ENCODE measurements at places on chromosomes 7 and 10.

DNA sequence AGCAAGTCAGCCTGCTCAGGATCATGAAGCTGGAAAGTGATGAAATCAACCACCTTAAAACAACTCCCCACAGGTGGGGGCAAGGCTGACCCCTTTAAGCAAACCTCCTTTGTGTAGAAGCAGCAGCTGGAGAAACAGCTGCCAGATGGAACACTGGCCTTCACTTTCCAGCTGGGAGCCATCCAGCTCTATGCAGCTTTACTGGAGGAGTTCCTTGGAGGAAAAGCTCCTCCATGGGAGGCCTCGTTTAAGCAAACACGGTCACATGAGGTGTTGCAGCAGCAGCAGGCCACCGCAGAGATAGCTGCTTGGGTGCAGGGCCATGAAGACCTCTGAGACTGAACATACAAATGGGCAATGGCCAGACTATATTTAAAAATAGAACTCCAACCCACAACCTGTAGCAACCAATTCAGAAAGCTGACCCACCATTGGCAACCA lies 13.0 kb upstream of the DLG5 start:
- DNase-seq, result no peak

- DNase-seq, result no peak
These were observed 461.2 kb upstream of the VSTM2A start for GRCh38 chr7:54080971-54081370.

DNA sequence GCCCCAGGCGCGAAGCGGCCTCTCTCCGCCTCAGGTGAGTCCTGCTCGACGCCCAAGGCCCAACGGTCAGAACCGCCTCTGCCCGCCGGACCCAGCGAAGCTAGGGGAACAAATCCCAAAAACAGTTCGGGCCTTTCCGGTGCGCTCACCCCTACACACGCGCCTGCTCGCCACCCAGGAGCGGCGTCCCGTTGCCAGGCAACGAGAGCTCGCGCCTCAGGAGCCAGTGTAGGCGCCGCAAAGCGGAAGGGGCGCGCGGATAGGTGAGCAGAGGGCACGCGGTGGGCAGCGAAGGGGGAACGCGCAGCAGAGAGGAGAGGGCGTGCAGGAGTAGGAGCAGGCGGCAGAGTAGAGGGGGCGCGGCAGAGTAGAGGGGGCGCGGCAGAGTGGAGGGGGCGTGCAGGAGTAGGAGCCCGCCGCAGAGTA lies at the start of the genes DYDC1 and DYDC2:
Gene DYDC1, minus strand, starts transcription at position 193 of the 426 bp plus-strand sequence. CDS start 4,154 bp downstream, outside the sequence.
Gene DYDC2, plus strand, starts transcription at position 219 of the 426 bp plus-strand sequence. CDS start 5,663 bp downstream, outside the sequence.
- DNase-seq, result no peak

DNA sequence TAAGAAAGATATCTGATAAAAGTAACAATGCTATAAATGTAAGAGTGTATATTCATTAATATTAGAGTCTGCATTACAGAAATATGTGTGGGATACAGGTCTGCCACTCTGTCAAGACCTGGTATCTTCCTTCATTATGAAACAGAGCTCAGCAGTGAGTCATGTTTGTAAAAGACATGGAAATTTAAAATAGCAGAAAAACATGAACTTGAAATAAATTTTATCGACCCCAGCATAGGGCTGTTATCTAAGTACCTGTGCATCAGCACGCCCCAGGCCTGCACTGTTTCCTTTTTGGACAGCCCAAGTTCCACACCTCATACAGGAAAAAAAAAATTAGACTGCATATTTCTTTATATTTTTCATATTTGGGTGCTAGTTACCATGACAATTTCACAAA lies 58.0 kb upstream of the ZPBP start:
- DNase-seq, result no peak

DNA sequence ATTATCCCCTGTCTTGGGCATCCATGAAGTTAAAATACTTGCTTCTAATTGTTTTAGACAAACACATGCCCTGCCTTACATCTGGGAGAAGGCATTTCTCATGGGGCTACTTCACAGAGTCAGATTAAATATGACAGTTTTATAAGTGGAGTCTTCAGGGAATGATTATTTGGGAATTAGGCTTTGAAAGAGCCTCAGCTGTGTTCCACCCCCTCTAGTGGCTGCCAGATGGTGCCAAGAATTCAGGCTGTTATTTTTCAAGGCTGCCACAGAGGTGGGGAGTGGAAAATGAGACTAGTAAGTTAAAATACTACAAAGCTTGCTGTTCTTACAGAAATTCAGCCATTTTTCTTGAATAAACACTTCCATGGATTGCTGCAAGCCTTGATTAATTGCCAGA lies 45.8 kb upstream of the DNAH11 start:
- no peak for DNase-seq

- DNase-seq, result no peak
These were observed 5.1 kb upstream of the BLNK start for GRCh38 chr10:96276426-96276825.

GRCh38 chr10:64846700-64847099 lies 1325.5 kb downstream of the REEP3 start:
- no peak for DNase-seq

GRCh38 chr7:37832194-37832593 lies 16.2 kb upstream of the NME8 start:
- peak; percentile 16 for DNase-seq

- no peak for DNase-seq
These were observed 145.5 kb downstream of the PTEN start for GRCh38 chr10:88008866-88009470.

DNA sequence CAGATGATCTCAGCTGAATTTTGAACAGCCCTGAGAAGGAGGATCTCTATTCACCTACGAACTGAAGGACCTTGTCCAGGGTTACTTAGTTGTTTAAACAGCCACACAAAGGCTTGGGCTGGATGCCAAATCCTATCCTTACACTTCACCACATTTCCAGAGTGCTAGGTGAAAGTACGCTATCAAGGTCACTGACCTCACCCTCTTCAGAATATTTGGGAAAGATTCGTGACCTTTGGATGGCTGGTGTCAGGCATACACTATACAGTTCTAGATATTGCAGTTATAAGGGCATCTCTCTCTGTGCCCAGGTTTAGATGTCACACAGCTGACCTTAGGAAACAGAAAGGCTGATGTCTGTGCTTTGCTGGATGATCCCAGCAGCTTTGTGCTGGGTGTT lies 61.2 kb upstream of the ABLIM1 start:
- peak; percentile 0 for DNase-seq

DNA sequence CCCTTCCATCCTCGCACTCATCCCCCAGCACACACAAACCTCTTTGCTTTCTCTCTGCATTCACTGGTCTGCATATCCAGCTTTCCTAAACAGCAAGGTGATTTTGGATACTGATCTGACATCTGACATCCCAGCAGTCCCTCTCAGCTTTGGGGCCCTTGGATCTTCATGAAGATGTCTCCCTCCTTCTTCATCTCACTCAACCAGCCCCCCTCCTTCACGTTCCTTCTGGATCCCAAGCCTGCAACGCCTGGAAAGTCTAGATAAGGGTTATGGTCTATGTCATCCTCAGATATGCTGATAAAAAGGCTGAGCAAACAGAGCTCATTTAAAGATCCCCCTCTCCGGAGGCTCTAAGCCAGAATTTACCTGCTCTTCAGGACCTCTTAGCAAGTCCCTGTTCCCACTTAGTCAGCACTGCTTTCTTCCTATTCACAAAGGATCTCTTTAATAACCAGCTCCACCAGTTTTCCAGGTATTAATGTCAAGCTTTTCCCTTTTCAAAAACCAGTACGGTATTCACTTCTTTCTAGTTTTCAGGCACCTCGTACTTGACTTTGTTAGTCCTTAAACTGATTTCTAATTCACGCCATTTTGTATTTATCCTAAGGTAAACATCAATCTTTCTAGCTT lies 38.9 kb downstream of the CREB3L2 start:
- DNase-seq, result no peak

DNA sequence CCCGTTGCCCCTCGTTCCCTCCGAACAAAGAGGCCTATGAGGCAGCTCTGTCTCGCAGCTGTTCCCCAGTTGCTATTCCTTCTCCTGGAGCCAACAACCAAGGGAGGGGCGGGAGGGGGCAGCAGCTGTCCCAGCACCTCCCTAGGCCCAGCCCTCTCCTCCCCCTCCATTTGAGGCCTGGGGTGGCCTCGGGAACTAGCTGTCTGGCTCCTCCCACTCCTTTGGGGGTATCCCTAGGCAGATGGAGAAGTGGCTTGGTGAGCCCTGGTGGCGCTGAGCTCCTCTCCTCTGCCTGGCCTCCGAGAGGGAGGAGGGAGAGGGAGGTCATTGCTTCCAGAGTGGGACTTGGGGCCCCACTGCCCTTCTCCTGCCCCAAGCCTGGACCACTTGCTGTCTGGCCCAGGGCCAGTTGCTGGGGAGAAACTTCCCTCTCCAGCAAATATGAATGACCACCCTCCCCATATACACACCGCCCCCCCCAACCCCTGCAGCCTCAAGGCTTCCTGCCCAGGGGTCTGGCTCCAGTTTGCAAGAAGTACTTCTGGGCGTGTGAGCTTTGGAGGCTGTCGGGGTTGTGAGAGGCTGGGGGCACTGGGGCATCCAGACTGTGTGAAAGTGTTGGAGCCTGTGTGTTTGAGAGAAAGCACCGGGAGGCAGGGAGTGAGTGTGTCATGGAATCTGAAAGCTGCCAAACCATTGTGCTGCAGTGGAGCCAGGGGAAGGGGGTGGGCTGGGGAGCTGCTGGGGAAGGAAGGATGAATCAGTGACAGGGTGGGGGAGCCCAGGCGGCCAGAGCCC lies 3.1 kb downstream of the FLNC start:
- DNase-seq, result no peak

- no peak for DNase-seq
These were observed 181.4 kb downstream of the ADK start for GRCh38 chr10:74332398-74332797.

DNA sequence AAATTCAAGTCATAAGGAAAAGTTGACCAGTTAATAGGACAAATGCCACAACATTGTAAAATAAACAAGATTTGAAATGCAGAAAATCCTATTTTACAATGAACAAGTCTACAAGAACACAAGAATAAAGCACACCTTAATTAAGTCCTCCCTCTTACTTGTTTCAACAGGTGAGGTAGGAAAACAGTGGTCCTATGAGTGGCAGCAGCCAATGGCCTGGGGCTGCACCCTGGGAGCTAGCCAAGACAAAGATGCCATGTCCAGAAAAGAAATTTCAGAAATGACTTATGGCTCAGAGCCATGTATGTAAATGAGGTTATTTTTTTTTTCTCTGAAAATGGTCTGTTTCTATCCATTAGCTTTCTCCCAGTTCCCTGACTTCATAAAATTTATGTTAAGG lies 14.3 kb downstream of the KLLN start:
- DNase-seq, result no peak

DNA sequence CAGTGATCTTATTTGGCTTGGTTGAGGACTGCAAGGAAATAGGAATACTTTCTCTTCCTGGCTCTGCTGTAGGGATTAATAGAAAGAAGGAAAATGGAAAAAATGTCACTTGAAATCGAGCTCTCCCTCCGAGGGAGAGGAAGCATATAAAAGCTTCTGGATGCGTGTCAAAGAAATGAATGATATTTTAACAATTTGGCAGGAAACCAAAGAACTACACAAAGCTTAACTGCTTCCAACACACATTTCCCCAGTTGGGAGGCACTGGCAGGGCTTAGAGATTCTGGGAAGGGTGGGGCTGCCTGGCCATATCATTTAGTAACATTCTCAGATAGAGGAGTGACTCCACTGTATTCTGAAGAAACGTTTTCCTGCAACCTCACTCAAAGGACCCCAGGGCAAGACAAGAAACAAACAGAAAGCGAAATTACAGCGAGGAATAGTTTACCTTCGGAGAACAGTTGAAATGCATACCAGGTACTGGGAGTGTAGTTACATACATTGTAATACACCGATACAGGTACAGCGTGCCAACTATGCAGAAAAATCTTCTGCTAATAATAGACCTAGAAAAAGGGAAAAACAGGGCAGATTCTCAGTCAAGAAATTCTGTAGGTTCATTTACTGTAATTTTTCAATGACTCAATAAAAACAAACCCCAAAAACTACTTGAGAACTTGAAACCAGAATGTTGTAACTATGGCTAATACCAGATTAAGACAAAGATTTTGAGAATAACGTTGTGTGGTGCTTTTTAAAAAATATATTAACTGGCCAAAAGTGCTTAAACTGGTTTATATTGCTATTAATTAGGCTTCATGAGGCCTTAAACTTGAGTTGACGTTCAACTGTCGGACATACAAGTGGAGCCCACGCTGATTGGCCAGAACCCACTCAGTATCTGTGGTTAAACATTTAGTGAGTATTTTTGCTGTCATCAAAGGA lies 75.7 kb upstream of the ASAH2 start:
- no peak for DNase-seq

- DNase-seq, result no peak
These were observed 75.0 kb upstream of the AFAP1L2 start for GRCh38 chr10:114479307-114479706.

GRCh38 chr7:77753173-77753572 lies 45.1 kb downstream of the TMEM60 start:
- DNase-seq, result peak; percentile 26

Data from NCI-H187 treated with DMSO at 0.1 percent for 48 hours (cell line).